Esophagus squamous epithelium (tissue), 5 donors: ENCODE measurements at places on chromosomes 16 and 17.

GRCh38 chr16:9580025-9580424 lies 488.6 kb downstream of the HAPSTR1 start:
- DNase-seq = no peak

GRCh38 chr16:11042191-11042590 lies 97.8 kb downstream of the CLEC16A start:
- no peak for DNase-seq

- DNase-seq = no peak
Observed at GRCh38 chr16:89172171-89172527, 601 bp downstream of the CDH15 start.

DNA sequence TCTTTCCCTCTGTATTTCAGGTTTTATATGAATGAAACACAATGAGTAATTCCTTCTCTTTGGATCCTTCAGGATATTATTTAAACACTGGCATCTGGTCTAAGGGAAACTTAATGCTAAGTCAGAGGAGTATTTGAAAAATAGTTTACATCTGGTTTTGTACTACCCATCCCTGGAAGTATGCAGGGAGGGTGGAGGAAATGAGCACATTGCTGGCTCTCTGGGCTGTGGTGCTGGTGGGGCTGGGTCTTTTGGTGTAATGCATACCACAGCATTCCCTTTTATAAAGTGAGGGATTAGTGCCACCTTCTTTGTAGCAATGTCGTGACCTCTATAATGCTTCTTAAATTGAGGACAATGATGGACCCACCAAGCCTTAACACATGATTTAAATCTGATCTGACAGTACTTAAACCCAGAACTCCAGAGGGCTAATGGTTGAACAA lies 105.5 kb upstream of the AXIN2 start:
- DNase-seq = no peak

- DNase-seq = no peak
Observed at GRCh38 chr17:21271454-21272183, 12.9 kb upstream of the MAP2K3 start.

DNA sequence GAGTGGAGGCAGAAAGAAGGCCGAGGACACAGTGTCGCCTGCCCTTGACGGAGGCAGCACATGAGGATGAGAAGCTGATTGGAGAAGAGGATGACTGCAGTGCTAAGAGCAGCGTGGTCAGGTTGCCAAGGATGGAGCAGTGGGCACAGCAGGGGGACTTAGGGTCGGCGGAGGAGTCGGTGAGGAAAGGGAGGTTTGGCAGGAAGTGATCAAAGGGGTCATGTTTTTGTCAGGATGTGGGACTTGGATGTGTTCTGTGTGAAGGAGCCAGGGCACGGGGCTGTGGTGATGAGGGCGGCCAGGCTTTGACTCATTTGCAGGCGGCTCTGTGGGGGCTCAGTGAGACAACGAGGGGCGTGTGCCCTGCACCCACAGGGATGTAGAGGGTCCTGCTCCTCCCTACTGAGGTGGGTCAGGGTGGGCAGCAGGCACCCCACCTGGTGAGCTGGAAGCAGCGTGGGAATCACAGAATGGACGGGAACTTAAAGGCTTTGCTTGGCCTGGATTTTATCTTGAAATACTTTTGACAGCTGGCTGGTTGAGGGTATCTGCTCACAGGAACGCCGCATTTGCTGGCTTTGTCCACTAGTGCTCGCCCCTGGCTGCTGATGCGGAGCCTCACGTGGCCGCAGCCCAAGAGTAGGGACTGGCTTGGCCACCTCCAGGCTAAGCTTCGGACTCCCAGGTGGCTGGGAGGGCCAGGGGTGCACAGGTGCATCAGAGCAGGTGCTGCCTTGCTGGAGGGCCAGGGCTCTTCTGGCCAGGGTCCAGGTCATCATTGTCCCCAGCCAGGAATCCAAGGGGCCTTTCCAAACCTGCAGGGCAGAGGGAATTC lies 6.0 kb downstream of the MPG start:
- no peak for DNase-seq

DNA sequence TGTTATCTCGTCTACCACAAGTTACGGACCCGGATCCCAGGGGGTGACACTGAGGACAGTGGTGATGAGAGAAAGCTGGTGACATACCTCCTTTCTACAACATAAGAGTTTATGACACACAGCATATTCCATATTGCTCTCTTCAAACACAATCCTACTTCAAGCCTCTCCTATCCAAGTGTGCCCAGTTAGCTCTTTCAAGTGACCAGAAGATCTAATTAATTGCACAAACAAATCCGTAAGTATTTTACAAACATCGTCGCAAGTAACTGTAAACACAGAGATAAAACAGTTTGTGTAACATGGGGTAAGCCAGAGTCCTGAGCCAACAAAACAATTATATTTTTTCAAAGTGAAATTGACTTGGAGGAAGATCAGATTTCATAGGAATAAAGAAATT lies 235.0 kb downstream of the CHD9NB start:
- no peak for DNase-seq

DNA sequence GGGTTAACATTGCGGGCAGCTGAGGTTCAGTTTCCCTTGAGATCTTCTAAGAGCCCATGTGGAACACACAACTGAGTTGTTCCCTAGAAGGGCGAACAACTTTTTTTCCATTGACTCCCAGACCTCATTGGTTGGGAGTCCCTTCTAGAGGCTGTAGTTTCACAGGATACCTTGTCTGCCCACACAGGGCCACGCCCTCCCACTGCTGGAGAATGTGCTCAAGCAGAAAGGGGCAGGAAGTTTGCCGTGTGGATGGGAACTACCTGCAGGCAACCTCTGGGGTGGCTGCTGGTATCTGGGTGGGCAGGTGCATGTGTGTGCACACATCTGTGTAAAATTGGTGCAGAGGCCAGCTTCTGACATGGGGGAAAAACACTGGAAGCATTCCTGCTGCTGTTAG lies 178.8 kb upstream of the PSMD7 start:
- no peak for DNase-seq
